Mesangial cell (primary cell): ENCODE measurements at places on chromosomes 7 and 10. TPM values are rescaled to one million over a fixed set of nuclear protein-coding genes. Genes with fewer than 3 reads are reported as not detected.

NUTM2E gene
- under 0.01 TPM in 1 of 2 replicates, not detected in the other for total RNA-seq

PNLIP gene
- total RNA-seq = not detected in 2 replicates

CRHR2 gene
- not detected in 2 replicates for total RNA-seq

FIS1 gene
- 175 and 218 TPM in 2 replicates for total RNA-seq

TACR2 gene
- 0.16 TPM in 1 of 2 replicates, not detected in the other for total RNA-seq

SLC39A12 gene
- total RNA-seq = not detected in 2 replicates
